CD4-positive, alpha-beta T cell (primary cell): ENCODE measurements at places on chromosomes 12 and 14. TPM values are rescaled to one million over a fixed set of nuclear protein-coding genes. Genes with fewer than 3 reads are reported as not detected.

GRCh38 chr12:53182903-53183302, 2.2 kb upstream of the CSAD start:
- DNase-seq: no peak

GRCh38 chr12:59322473-59322872, 273.4 kb upstream of the SLC16A7 start:
- no peak for DNase-seq

- no peak for DNase-seq
Observed at GRCh38 chr14:54105406-54105805, 148.8 kb upstream of the BMP4 start.

DNA sequence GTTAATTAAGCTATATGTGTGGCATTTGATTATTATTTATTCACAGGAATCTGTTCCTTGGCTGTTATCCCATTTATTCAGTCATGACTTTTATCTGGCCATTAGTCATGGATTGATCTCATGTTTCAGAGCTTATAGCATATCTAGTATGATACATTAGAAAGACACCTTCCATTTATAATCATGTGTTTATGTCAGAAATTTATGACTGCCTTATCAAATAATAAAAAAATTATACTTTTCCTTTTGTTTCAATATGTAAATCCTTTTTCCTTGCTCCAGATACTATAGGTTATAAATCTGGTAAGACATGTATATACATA, 248.0 kb upstream of the PDE3A start:
- DNase-seq: no peak

DNA sequence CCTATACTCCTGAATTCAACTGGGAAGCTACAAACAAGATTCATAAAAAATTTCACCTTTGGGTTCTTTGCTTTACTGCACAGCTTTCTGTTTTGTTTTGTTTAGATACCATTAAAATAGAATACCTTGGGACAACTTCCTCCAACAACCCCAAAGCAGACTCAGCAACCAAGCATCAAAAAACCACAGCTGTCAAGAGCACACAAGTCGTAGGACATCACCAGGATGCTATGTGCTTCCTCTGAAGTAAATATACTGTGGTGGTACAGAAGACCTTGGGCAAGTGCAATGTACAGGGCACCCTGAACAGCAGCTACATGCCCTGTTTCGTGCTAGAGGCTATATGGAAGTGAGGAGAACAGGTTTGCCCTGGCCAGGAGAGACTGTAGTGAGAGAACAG, 359.3 kb downstream of the BCL11B start:
- no peak for DNase-seq

DNA sequence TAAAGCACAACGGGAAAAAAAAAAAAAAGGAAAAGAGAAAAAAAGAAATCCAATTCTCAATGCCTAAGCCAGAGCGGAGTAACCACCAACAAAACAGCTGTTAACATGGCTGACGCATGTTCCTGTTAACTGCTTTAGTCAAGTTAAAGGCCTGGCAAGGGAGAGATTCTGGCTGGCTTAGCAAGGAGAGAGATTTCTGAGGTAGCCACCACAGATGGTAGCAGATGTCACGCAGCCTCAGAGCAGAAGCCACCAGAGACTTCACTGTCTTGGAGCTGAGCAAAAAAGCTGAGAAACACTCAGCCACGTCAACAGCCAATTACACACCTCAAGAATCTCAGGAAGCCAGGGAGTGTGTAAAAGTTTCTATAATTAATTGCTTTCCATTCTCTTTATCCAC, 87.1 kb downstream of the TMCC3 start:
- DNase-seq: no peak

- DNase-seq: no peak
Observed at GRCh38 chr14:89936654-89937185, 17.8 kb downstream of the EFCAB11 start.

GRCh38 chr14:68285421-68286179, 466.0 kb downstream of the RAD51B start:
- peak; percentile 42 for DNase-seq

The NEUROD4 gene
- total RNA-seq: not detected

The TPI1 gene
- total RNA-seq: 46.8 TPM

DNA sequence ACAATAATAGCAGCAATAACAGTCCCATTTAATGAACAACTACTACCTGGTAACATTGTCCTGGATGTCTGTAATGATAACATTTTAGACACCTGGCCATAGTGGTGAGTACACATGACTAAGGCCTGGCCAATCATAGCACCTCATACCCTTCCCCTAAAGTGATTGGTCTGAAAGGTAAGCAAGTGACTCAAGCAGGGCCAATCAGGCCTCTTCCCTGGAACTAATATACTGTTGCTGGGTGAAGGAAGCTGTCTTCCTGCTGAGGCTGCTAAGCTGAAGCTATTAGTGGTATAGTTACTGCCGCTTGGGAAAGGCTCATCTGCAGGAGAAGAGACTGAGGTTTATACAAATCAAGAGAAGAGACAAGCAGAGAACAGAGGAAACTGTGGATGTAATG, 18.7 kb upstream of the NOS1 start:
- no peak for DNase-seq
